Stimulated activated CD4-positive, alpha-beta T cell treated with anti-CD3 and anti-CD28 coated beads, Interleukin-1b, Interleukin-23, amount 100 ng/mL, for 48 hours (primary cell): ENCODE measurements at places on chromosomes 5 and 9.

GRCh38 chr5:89573345-89573744 is 690.4 kb upstream of the MEF2C start:
- DNase-seq = no peak

GRCh38 chr5:113343343-113343742 is 91.4 kb downstream of the TSSK1B start:
- DNase-seq = no peak

GRCh38 chr5:127840198-127840524 is 137.0 kb downstream of the CCDC192 start:
- no peak for DNase-seq

- DNase-seq = no peak
These were observed 315.3 kb upstream of the SLC30A5 start for GRCh38 chr5:68778484-68778883.

DNA sequence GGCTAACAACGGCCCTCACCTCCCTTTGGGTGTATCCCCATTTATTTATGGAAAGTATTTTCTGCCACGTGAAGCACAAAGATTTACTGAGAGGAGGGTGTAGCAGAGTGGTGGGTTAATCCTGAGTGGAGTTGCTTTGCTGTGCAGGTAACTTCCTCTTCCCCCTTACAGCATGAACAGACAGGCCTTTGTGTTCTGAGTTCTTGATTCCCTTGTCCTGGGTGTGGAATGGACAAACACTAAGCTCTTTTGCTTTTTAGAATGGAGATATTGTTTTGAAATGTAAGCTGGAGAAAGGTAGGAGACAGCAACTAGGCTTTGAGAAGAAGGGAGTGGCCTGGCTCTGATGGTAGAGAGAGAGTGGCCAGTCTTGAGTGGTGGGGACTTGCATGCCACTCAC is 17.1 kb upstream of the GLRX start:
- DNase-seq = no peak
